ENCODE measurements at places on chromosomes 13 and 19.

GRCh38 chr13:74026753-74027152, 107.5 kb downstream of the KLF12 start:
- DNase-seq, result peak; percentile 87
- peaks cover 32% of the 10 kb centered on the region for H3K36me3 ChIP-seq
- peak overlapping the region; percentile 86 for H3K27ac ChIP-seq
- H3K27me3 ChIP-seq, result no peaks in the 10 kb centered on the region
- peak overlapping the region; percentile 41 for H3K4me3 ChIP-seq

GRCh38 chr13:60509601-60510386, 112.8 kb downstream of the TDRD3 start:
- no peak overlapping the region for H3K27ac ChIP-seq
- H3K27me3 ChIP-seq, result no peaks in the 10 kb centered on the region
- H3K4me3 ChIP-seq, result no peak overlapping the region
- DNase-seq, result no peak
- H3K36me3 ChIP-seq, result peaks cover 35% of the 10 kb centered on the region
- no peaks in the 10 kb centered on the region for H3K4me1 ChIP-seq

DNA sequence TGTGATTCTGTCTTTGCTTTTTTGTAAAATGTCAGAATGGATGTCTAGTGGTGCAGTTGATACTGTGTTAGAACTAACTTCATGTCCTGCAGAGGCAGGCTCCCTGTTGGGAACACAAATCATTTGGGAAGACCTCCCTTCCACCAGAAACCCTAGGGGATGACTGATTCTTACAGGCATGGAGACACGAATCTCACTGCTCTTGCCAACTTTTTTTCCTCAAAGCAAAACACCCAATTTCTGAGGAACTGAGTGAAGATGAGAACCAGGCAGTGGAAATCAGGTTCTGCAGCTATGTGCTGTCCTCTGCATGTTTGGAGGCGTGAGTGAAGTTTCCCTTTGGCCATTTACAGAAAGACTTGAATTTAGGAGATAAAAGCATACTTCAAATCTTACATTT, 87.5 kb upstream of the CSNK1A1L start:
- H3K36me3 ChIP-seq, result no peaks in the 10 kb centered on the region
- no peaks in the 10 kb centered on the region for H3K27me3 ChIP-seq
- DNase-seq, result no peak
- no peak overlapping the region for H3K4me3 ChIP-seq

DNA sequence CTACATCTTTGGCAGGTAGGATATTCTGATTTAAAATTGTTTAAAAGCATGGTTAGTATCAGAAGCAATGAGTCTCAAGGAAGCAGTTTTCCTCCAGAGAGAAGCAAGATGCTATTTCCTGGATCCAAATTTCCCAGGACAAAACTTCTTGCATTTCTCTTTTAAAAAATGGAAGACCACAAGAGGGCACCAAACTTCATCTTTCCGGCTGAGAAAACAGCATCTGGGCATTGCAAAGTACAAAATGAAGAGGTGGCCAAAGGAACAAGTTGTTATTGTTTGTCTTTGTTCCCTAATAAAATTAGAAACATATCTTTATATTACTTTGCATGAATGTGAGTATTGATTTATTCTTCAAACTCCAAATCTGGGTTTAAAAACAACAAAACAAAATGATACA, 60.0 kb upstream of the LRCH1 start:
- DNase-seq, result peak; percentile 19
- no peaks in the 10 kb centered on the region for H3K27me3 ChIP-seq
- H3K4me3 ChIP-seq, result no peak overlapping the region
- H3K4me1 ChIP-seq, result no peaks in the 10 kb centered on the region
- H3K27ac ChIP-seq, result no peak overlapping the region

DNA sequence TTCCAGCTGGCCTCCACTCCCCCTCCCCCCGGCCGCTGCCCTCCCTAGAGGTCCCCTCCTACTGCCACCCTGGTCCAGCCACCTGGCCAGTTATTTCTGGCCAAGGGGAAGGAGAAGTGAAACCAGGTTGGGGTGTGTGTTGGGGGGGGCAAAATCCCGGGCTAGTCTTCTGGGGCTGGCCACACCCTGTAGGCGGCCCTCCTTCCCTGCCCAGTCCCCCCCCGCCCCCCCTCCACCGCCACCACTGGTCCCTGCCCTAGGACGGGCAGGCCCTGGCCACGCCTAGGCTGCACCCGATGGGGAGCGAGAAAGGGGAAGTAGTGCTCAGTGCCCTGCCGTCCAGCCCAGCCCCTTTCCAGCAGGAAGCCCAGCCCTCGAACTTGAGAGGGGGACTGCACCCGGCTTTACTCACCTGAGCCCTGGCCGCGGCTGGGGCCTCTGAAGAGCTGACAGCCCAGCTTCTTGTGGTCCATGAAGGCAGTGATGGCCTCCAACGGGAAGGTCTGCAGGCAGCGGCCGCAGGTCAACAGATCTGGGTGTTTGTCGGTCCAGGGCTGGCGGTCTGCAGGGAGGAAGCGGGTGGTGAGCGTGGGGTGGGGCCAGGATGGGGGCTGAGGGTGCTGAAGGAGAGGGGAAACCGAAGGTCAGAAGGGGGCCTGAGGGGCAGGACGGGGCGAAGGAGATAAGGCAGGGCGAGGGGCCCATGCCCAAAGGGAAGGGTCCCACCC, 813 bp downstream of the ZNF296 start:
- H3K27ac ChIP-seq, result no peak overlapping the region
- H3K4me3 ChIP-seq, result no peak overlapping the region
- H3K4me1 ChIP-seq, result peaks cover 16% of the 10 kb centered on the region
- H3K27me3 ChIP-seq, result no peaks in the 10 kb centered on the region
- DNase-seq, result no peak

GRCh38 chr13:30154531-30154930, 152.8 kb downstream of the KATNAL1 start:
- no peaks in the 10 kb centered on the region for H3K36me3 ChIP-seq
- no peak for DNase-seq
- H3K4me1 ChIP-seq, result peaks cover 4% of the 10 kb centered on the region
- no peak overlapping the region for H3K4me3 ChIP-seq

DNA sequence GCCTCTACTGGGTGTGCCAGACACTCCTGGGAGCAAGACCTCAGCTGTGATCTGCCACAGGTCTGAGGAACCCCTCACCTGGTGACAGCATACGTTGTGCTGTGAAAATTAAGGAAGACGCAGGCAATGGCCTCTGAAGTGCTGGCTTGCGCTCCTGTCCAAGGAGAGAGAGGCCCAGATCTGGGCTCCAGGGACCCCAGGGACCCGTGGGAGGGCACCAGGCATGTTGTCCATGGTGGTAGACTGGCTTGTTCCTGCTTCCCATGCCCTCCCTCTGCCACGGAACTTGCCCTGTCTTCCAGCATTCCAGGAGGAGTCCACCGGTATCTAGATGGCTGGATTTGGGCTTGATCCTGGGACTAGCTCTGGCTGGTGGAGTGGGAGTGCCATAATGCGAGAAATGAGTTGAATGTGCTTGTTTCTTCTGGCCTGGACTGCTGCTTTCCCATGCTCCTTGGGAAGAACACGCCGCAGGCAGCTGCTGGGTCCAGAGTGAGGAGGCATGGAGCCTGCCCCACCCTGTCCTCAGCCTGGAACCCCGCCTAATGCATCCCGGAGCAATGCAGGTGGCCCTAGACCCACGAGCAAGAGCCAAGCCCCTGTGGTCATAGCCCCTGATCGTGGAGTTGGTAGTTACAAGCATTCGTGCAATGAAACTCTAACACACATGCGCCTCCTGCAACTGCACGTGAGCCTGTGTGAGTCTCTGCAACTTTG, 190.2 kb downstream of the TEX29 start:
- no peaks in the 10 kb centered on the region for H3K27me3 ChIP-seq
- DNase-seq, result no peak
- no peak overlapping the region for H3K27ac ChIP-seq
- H3K4me3 ChIP-seq, result no peak overlapping the region
- no peaks in the 10 kb centered on the region for H3K36me3 ChIP-seq

GRCh38 chr13:111620166-111620565, 299.7 kb downstream of the TEX29 start:
- H3K4me1 ChIP-seq, result no peaks in the 10 kb centered on the region
- no peak for DNase-seq
- H3K27me3 ChIP-seq, result peaks cover 8% of the 10 kb centered on the region
- no peak overlapping the region for H3K4me3 ChIP-seq

- peaks cover 21% of the 10 kb centered on the region for H3K27me3 ChIP-seq
- no peaks in the 10 kb centered on the region for H3K4me1 ChIP-seq
- H3K36me3 ChIP-seq, result no peaks in the 10 kb centered on the region
Observed at GRCh38 chr13:112350300-112350699, 25.9 kb upstream of the SPACA7 start.

DNA sequence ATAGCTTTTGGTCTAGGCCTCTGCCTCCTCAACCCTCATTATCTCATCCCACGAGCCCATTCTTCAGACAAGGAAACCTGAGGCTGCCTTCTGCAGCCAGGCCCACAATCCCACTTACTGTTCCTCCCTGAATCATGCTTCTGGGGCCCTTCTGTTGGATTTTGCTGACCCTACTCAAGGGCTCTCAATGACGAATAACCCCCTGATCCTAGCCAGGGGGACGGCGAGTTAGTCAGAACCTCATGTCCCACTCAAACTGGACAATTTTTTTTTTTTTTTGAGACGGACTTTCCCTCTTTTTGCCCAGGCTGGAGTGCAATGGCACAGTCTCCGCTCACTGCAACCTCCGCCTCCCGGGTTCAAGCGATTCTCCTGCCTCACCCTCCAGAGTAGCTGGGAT, 2.0 kb downstream of the CGB3 start:
- peaks cover 3% of the 10 kb centered on the region for H3K4me1 ChIP-seq
- H3K36me3 ChIP-seq, result no peaks in the 10 kb centered on the region
- peaks cover 3% of the 10 kb centered on the region for H3K27me3 ChIP-seq
- no peak overlapping the region for H3K27ac ChIP-seq

GRCh38 chr13:95207769-95208366, 93.4 kb downstream of the ABCC4 start:
- no peaks in the 10 kb centered on the region for H3K36me3 ChIP-seq
- no peaks in the 10 kb centered on the region for H3K4me1 ChIP-seq
- H3K27me3 ChIP-seq, result no peaks in the 10 kb centered on the region
- no peak for DNase-seq

DNA sequence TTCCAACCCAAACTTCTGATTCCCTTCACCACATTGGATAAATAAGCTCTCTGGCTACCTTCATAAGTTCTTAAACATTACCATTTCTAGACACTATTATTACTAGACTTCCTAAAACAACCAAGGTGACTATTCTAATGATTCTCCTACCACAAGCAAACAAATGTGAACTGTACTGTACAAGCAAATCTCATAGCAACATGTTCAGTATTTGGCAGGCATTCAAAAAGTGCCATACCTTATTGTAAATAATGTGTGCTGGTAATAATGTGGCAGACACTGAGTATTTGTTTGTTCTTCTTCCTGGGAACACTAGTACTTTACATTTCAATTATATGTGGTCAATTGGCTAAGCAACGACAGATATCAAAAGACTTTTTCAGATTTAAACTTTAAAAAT, 986.0 kb upstream of the SPRY2 start:
- no peak overlapping the region for H3K27ac ChIP-seq
- DNase-seq, result no peak
- H3K4me1 ChIP-seq, result no peaks in the 10 kb centered on the region
- H3K4me3 ChIP-seq, result no peak overlapping the region
- no peaks in the 10 kb centered on the region for H3K36me3 ChIP-seq

DNA sequence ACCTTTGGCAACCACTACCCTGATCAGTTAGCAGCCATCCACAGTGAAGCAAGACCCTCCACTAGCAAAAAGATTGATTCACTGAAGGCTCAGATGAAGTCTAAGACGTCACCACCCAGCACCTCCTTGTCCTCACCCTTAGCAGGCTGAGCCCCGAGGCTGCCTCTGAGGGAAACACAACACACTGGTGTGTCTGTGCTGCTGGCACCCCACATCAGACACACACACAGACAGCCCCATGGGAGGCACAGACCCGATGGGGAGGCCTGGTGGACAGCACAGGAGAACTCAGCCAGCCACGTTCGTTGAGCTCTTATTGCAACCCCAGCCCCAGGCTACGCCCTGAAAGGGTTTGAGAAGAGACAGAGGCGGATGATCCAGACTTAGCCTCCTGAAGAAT, 94.7 kb downstream of the ZDHHC20 start:
- no peak overlapping the region for H3K27ac ChIP-seq
- no peaks in the 10 kb centered on the region for H3K4me1 ChIP-seq
- DNase-seq, result no peak
- no peaks in the 10 kb centered on the region for H3K27me3 ChIP-seq
- no peak overlapping the region for H3K4me3 ChIP-seq
- no peaks in the 10 kb centered on the region for H3K36me3 ChIP-seq

DNA sequence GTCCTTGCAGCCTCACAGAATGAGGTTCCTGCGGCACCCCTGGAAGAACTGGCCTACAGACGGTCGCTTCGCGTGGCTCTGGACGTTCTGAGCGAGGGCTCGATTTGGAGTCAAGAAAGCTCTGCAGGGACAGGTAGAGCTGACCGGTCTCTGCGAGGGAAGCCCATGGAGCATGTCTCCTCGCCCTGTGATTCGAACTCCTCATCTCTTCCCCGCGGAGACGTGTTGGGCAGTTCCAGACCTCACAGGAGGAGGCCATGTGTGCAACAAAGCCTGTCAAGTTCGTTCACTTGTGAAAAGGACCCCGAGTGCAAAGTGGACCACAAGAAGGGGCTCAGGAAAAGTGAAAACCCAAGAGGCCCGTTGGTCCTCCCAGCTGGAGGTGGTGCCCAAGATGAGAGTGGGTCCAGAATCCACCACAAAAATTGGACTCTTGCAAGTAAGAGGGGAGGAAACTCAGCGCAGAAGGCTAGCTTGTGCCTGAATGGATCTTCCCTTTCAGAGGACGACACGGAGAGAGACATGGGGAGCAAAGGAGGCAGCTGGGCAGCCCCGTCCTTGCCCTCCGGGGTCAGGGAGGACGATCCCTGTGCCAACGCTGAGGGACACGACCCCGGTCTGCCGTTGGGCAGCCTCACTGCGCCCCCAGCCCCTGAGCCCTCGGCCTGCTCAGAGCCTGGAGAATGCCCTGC, 23.4 kb upstream of the NDUFS7 start:
- H3K4me1 ChIP-seq, result peaks cover 30% of the 10 kb centered on the region
- no peak for DNase-seq
- H3K4me3 ChIP-seq, result no peak overlapping the region
- peaks cover 90% of the 10 kb centered on the region for H3K36me3 ChIP-seq
- no peak overlapping the region for H3K27ac ChIP-seq

- DNase-seq, result no peak
- no peaks in the 10 kb centered on the region for H3K4me1 ChIP-seq
- H3K27me3 ChIP-seq, result no peaks in the 10 kb centered on the region
- no peaks in the 10 kb centered on the region for H3K36me3 ChIP-seq
Observed at GRCh38 chr13:95480791-95481780, 71.4 kb upstream of the CLDN10 start.

- no peak overlapping the region for H3K4me3 ChIP-seq
- no peaks in the 10 kb centered on the region for H3K4me1 ChIP-seq
- no peak for DNase-seq
- no peak overlapping the region for H3K27ac ChIP-seq
- H3K36me3 ChIP-seq, result no peaks in the 10 kb centered on the region
- H3K27me3 ChIP-seq, result peaks cover 2% of the 10 kb centered on the region
Observed at GRCh38 chr13:102945886-102946285, 100.1 kb downstream of the ERCC5 start.
